ENCODE measurements at places on chromosomes 3 and 15.

GRCh38 chr15:99122831-99123712 is 18.2 kb downstream of the SYNM start:
- no peak for DNase-seq

DNA sequence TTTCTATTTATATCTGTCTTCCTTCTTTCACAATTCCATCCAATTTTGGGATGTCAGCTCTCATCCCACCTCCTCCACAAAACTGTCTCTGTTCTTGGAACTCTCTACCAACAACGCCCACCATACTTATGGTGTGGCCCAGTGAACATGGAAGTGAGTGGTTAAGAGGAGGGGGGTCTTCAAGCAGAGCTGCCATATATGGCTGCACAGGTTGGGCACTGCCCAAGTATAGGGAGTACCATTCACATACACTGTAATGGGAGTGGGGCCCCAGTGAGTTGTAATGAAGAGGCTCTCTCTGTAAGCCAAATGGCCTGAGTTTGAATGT is 7.9 kb upstream of the CAMK1 start:
- DNase-seq = no peak

DNA sequence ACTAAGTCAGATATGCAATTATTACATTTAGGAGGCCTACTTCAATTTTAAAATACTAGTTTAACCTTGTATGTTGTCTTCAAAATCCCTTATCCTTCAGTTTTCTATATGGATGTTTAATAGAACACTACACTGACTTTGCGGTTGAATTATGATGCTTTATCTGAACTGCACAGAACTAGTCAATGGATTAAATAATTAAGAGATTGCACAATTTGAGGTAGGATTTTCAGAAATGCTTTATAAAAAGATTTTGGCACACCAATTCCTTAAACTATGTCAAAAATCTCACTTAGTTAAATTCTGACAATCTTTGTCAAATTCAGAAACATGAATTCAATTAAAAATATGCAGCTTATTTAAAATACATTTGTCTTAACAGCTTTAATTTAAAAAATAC is 28.1 kb downstream of the ATOSA start:
- DNase-seq = no peak

DNA sequence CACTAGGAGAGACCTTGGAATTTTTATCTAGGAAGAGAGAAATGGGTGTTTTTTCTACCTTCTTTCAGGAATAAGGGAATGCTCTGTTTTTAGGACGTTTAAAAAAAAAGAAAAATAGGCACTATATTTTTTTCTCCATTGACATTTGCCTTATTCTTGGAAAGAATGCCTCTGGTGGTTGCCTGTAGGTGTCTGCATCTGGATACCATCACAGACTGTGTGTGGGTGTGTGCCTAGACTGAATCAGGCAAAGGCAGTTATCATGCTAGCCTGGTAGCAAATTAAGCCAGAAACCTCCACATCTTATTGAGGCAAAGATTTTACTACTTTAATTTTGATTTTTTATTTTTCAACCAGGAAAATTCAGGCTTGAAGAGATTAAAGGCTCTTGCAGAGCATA is 513.6 kb upstream of the KCNMB2 start:
- DNase-seq = no peak

DNA sequence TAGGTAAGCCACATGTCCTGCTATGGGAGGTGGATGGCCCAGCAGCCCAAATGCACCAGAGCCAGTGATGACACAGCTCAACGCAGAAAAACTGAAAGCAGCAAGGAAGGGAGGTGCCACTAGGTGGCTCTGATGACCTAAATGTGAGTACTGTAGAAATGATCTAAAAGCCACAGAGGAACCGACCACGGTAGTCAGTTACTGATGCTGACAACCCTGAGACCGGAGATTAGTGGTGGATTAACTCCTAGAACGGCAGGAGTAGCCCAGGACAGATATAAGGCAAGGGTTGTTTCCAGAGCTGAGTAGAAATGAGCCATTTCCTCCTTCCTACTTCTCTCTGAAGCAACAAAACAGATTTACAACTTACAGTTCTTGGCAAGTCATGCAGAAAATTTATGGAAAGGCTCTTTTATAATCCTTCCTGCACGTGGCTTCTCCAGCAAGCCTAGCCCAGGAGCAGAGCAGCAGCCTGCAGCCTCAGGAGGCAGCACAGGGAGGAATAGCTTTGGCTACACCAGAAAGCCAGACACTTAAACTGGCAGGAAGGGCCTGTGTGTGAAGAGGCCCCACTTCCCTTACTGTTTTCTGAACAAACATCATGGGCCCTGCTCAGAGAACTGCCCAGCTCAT is 13.1 kb downstream of the FBXL22 start:
- peak; percentile 83 for DNase-seq

DNA sequence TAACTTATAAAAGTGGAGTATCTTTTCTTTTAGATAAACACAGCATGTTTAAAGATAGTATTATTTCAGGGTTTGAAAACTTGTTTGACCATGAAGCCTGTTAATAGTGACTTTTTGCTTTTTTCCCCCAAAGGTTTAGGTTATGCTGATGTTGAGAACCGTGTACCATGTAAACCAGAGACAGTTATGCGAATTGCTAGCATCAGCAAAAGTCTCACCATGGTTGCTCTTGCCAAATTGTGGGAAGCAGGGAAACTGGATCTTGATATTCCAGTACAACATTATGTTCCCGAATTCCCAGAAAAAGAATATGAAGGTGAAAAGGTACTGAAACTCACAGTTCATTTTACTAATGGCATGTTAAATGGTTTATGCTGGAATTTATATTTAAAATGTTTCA is 5.1 kb downstream of the LACTB start:
- no peak for DNase-seq

GRCh38 chr3:60803216-60804173 is 447.8 kb downstream of the FHIT start:
- DNase-seq = no peak

GRCh38 chr3:181076558-181076957 is 87.0 kb upstream of the DNAJC19 start:
- DNase-seq = no peak

- DNase-seq = no peak
Measured at GRCh38 chr15:63133786-63134185, 12.1 kb downstream of the LACTB start.

DNA sequence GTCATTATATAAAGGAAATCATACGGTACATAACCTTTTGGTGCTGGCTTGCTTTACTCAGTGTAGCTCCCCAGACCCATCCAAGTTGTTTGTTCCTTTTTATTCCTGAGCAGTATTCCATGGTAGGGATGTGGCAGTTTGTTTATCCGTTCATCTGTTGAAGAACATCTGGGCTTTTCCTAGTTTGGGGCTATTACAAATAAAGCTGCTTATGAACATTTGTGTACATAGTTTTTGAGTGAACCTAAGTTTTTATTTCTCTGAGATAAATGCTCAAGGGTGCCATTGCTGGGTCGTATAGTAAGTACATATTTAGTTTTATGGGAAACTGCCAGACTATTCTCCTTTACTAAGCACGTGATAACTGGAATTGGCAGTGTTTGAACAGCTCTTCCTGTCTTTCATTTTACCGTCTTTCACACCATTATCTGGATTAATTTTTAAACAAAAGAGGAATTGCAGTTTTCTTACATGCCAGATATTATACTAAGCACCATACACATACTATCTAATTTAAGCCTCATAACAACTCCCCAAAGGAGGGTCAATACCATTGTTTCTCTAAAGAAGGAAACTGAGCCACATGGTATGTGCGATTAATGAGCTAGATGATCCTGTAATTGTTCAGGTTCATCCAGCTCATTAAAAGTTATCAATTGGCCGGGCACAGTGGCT is 85.6 kb downstream of the PTPRG start:
- DNase-seq = no peak

GRCh38 chr3:171339598-171339997 is 120.6 kb downstream of the TNIK start:
- DNase-seq = no peak

DNA sequence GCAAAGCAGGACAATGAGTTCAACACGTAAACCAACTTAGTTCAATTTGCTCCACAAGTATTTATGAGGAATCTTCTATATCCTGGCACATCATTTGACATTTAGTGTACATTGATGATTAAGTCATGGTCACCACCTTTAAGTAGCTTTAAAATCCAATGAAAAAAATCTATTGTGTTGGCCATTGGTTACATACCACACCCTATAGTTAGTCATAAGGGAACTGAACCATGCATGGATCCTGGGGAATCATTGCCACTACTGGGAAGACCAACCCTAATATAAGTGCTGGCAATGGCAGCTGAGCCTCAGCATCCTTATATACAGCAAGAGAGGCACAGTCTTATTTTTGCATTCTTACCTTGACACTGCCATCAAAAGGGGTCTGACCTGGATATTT is 502.5 kb downstream of the MECOM start:
- no peak for DNase-seq

DNA sequence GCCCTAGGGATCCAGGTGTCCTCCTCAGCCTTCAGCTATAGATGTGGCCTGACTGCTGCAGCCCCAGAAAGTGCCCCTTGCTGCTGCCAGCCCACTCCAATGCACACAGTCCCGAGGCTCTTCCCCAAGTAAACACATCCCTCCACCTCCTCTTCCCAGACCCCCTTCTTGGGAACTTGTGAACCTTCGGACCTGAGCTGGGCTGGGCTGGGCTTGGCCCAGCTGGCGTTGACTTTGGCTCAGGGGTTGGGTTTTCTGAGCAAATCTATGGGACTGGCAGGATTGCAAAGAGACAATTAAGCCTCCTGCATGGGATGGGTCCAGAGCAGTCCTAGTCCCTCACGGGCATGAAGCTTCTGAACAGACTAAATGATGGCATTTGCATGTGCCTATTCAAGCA is 14.7 kb downstream of the VIPR1 start:
- no peak for DNase-seq

DNA sequence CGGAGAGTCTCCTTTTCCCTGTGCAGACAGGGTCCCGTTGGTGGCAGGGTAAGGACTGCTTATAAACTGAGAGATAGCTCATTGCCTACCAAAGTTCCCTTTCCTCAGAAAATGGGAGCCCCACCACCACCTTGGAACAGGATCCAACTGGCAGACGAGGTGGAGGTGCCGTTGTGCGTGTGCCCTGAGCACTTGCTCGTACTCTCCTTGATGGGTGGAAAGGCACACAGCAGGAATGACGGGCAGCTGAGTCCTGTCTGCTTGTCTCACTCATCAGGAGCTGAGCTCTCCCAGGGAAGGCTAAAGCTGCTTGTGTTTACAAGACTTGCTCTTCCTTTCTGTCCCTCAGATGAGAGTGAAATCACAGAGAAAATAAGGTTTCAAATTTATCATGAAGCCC is 60.7 kb downstream of the B3GNT5 start:
- no peak for DNase-seq

- DNase-seq = no peak
Measured at GRCh38 chr3:106381939-106382335, 513.1 kb upstream of the CBLB start.

- no peak for DNase-seq
Measured at GRCh38 chr3:105365081-105365390, 1.7 kb upstream of the ALCAM start.

- no peak for DNase-seq
Measured at GRCh38 chr3:186187401-186188275, 78.7 kb upstream of the ETV5 start.

GRCh38 chr15:28128031-28128430 is 28.9 kb upstream of the OCA2 start:
- DNase-seq = no peak

GRCh38 chr3:157611536-157612076 is 108.4 kb upstream of the VEPH1 start:
- no peak for DNase-seq
